SK-N-SH (cell line): ENCODE measurements at places on chromosomes 2 and 18.

DNA sequence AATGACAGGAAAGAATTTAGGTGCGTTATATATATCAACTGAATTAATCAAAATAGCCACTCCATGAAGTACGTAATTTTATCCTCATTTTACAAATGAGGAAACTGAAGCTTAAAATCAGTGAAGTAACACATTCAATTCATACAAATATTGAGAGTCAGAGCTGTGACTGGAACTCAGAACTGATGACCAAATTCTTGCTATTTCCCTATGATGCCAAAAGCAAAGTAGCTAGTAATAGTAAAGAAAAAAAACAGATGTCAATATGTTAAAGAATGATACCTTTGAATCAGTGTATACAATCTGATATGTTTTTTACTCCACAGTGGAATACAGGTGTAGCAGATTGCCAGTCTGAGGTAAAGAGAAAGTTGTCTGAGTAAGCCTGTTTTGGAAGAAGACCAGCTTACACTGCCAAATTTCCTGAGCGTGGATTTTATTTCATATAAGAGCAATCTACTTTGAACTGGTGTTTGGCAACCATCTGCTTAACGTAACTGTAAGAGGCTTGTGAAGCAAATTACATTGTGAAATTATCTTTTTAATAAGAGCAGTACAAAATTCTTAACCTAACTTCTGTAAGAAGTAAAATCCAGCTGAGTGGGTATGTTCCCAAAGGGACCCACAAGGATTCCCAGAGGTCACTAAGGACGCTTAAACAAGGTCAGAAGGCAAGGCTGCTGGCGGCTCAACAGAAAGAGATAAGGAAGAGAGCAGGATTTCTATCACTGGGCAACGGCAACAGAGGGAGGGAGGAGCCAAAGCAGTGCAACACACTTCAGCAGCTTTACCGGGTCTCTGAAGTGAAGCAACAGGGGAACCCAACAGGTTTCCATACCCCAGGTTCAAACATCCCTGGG is 85.6 kb downstream of the IKZF2 start:
- peak; percentile 38 for DNase-seq

DNA sequence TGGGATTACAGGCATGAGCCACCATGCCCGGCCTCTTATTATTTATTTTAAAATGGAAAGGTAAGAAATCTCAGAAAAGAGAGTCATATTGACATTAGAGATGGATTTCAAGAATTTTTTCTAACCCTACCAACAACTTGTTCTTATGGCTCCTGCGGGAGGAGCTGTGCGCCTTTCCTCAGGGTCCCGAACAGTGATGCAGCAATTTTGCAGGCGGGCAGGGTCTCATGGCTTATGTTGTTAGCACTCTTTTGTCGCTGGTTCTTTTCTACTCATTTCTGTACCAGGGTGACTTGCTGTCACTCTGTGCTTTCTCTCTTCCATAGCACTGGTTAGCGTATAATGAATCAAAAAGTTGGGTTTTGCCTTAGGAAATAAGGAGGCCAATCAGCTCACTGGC is 148.8 kb upstream of the DLGAP1 start:
- no peak for DNase-seq

GRCh38 chr2:31255911-31256571 is 22.1 kb downstream of the EHD3 start:
- DNase-seq = no peak

DNA sequence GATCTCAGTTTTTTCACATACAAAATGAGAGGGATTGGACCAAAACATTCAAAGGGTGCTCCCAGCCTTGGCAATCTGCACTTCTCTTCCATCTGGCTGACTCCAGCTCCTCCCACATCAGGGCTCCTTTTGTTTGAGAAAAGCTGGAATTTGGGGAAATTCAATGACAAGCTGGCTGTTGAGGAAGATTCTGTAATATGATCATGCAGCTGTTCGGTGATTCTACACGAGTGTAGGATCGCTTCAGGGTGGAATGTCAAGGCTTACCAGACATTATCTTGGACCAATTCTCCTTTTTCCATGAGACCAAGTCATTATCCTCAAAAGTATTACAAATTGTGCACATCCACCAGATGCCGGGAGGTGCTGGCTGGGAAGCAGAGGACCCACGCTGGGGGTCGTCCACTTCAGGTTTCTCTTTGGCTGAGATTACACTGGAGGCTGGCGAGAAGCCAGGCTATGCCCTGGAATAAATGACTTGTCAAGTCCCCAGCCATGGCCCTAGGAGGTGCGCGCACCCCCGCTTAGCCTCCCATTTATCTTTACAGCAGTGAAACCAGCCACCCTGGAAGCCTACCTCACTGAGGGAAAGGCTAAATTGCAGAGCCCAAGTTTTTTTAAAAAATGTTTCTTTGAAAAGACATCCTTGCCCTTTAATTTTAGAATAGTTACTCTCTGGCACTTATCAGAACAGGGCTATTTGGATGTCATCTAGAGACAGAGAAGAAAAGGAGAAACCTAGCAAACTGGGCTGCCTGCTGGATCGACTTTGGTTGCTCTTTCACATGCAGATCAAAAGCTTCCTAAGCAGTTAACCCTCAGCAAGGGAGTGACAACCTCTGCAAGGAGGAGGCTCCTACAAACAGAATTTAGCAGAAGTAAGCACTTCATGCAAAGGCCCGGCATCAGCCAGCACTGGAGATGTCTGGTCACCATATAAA is 42.5 kb upstream of the LCLAT1 start:
- no peak for DNase-seq

- no peak for DNase-seq
These were observed 99.0 kb upstream of the COPS8 start for GRCh38 chr2:236986524-236987330.

DNA sequence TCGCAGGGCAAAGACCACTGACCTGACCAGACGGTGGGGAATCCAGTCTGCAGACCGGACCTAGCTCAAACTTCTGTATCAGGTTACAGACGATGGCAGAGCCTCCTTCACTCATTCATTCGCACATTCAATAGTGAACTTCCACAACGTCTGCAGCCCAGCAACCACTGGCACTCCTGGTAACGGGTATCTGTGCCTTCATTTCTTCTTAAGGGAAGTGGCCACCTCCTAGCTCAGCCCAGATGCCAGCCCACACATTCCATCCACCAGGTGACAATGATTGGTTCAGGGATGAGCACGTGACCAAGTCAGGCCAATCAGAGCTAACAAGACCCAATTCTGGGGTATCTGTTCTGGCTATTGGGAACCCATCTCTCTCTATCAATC is 15.9 kb upstream of the ARMC9 start:
- DNase-seq = no peak

DNA sequence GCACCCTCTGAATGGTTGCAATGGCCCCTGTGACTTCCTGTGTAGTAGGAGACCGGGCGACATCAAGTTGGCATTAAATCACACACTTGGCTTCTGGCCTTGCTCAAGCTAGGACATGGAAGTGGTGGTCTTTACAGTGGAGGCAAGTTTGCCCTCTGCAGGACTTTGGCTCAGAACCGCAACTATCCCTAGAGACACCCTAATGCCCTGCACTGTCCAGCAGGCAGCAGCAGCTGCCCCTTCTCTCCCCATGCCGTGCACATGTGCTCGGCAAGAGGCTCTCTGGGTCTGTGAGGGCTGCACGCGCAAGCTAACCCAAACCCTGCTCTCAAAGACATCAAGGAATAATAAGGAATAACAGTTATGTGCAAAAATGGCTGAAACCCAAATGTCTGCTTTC is 106.5 kb downstream of the COL6A3 start:
- no peak for DNase-seq

GRCh38 chr18:23301972-23302371 is 151.1 kb upstream of the RIOK3 start:
- no peak for DNase-seq

DNA sequence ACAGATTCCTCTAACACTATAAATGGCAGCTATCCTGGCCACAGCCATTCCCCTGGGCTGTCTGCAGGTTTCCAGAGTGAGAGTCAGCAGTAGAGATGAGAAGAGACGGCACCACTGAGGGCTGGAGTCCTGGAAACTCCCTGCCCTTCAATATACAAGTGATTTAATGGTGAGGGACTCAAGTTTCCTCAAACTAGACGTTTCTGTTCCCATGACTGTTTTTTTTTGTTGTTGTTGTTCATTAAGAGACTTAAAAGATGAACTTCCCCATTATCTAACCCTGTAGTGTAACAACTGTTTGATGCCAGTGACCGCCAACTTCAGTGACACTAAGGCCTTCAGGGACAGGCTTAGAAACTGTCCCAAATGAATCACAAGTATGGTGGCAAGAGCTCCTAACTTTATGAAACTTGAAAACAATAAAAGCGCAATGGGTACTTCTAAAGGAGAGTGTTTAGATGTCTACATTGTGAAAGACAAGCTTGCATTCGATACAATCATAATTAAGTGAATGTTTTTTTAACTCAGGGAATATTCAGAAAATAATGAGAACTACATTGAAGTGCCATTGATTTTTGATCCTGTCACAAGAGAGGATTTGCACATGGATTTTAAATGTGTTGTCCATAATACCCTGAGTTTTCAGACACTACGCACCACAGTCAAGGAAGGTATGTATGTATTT is 34.0 kb downstream of the IL1R2 start:
- DNase-seq = no peak

DNA sequence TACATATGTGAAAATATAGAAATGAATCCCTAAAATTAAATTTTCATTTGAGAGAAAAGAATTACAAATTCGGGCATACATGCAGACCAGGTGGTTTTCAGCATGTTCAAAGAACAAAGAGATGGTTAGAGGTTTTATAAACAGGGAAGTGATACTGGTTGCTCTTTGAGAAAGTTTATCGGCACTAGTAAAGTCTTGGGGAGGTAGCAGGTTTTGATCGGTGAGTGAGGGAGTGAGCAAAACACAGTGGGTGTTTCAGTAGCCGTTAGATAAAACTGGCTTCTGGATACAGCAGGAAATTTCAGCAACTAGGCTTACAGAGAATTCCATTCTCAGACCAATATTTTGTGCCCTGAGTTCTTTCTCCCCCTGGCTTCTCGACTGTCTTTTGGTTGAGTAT is 51.1 kb downstream of the DSC3 start:
- DNase-seq = no peak

DNA sequence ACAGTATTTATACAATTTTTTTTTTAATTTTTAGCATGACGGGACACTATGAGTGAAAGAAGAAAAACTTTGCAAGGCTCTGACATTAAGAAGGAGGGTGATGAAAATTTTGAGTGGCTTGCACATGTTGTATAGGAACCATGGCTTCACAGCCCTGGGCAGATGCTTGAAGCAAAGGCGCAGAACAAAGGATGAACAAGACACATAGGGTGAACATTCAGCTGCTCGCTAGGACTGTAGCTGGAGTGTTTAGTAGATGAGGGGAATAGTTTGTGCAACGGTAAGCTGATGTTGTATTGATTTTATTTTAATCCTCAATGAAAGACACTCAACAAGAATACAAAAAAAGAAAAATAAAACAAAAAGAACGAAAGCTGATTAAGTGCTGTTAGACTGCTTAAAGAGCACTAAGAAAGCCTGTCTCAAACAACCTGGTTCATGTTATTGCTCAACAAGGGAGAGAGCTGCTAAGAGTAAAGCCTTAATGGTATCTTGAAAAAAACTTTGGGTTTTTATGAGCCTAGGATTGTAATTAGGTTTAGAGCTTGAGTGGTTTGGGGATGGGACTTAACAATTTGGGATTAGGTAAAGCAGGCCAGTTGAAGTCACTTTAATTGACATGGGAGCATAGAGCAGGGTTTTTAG is 41.2 kb upstream of the GCFC2 start:
- DNase-seq = no peak

- DNase-seq = peak; percentile 61
These were observed 100.2 kb downstream of the AGAP1 start for GRCh38 chr2:235594041-235594440.

GRCh38 chr18:58335821-58336220 is 291.8 kb downstream of the NEDD4L start:
- peak; percentile 47 for DNase-seq

DNA sequence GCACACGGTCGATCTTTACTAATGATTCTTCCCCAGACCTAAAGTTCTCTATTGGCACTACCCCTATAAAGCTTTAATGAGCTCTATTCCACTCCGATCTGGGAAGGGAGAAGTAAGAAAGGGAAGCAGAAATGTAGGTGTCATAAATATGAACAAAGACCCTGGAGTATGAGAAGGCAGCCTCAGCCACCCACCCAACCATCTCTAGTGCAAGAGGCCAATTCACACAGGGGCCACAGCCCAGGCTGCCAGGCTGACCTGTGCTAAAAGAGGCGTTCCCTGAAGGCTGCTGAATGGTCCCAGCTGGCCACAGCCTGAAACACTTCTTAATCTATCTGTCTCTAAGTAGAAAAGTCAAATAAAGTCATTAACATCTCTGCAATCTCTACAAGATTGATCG is 60.1 kb upstream of the ACTR3 start:
- DNase-seq = no peak

DNA sequence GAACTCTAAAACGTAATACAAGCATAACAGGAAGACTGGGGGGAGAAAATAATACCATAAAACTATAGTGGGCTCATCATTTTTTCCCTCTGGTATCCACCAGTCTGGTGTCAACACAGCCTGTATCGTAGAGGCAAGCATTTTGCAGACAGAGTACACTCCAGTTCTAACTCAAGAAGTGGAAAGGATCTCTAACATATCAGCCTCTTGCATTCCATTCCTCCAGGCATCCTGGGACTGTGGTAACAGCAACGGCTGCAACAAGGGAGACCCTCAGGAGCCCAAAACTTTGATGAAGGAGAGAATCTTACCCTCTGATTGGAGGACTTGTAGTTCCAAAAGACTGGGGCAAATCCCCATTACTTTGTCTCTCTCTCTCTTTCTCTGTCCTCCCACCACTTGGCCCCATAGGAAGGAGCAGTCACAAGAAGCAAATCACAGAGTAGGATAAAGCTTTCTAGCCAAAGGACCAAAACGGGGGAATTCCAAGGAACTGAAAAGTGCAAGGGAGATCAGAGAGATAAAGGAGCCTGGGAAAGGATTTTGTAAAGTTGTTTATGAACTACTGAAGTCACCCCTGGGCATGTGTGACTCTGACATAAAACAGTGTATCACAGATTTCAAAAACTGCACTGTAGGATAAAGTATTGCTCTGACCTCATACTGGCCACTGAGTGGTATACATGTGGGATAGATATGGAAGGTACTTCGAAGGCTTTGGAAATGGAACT is 11.9 kb downstream of the FRZB start:
- DNase-seq = no peak

GRCh38 chr18:40088130-40088529 is 1866.9 kb upstream of the PIK3C3 start:
- DNase-seq = no peak

DNA sequence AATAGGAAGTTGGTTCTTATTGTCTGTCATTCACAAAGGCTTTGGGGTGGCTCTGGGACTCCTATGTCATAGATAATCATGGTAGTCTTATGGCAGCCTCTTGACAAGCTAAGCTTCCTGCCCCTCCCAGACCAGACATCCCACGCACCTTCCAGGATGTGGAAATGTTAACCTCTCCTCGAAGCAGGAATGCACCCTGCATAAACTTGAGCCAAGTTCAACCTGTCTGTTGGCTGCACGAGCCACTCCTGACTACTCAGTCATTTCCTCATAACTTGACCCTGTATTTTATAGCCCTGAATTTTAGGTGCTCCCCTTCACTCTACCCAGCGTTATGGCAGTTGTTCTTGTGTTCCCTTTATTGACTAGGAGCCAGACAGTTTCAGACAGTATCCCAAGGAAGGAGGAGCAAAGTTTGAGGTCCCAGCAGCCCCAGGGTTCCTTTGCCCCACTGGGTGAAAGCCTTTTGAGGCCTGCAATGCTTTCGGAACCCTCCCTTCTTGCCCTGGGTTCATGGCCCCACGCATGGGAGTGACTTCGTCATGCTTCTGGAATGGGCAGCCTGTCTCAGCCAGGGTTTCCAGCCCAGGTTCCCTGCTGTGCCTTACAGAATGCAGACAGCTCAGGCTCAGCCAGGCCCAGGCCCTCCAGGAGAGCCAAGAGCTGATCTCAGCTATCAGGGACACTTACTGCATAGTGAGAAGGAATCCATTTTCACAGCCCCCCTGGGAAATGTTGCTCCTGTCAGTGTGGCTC is 15.6 kb upstream of the INO80C start:
- no peak for DNase-seq
